ENCODE measurements at places on chromosomes 6 and 20.

- DNase-seq: no peak
Measured at GRCh38 chr6:87903323-87903722, 144.3 kb upstream of the SPACA1 start.

GRCh38 chr6:160261991-160262680, 3.5 kb upstream of the SLC22A2 start:
- no peak for DNase-seq

DNA sequence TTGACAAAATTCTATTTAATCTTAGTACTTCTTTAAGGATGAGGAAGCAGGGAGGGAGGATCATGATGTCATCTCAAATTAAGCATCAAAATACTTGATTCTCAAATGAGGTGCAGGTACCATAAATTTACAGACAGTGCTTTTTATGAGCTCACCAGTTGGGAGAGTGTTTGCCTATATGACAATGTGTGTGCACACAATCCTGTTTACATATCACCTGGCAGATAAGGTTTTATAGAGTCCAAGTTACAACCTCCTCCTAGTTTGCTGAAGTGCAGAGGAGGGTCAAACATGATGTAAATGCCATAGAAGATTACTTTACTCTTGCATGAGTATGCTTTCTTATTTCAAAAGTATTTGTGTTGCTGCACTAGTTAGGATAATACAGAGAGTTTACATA, 6.4 kb downstream of the ATXN1 start:
- DNase-seq: no peak

DNA sequence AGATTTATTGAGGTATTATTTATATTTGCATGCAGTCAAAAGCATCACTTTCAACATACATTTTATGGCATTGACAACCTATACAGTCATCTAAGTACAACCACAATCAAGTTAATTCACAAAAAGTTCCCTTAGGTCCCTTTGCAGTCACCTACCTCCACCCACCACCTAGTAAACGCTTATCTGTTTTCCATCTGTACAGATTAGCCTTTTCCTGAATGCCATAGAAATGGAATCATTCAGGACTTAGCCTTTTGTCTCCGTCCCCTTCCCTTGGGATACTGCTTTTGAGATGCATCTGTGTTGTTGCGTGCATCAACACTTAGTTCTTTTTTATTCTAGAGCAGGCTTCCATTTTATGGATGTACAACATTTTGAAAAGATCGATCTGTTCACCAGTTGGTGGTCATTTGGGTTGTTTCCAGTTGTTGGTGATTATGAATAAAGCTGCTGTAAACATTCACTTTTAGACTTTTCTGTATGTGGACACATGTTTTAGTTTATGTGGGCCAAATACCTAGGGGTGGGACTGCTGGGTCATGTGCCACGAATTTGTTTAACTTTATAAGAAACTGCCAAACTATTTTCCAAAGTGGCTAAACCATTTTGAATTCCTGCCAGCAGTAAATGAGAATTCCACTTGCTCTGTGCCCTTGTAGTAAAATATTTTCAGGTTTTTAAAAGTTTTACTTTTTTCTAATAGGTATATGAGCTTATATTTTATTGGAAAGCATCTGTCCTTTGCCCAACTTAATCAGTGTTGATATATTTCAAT, 17.6 kb upstream of the IFNGR1 start:
- DNase-seq: no peak

GRCh38 chr6:4714961-4715501, 61.2 kb upstream of the CDYL start:
- no peak for DNase-seq

GRCh38 chr20:23034721-23035671, at the start of gene SSTR4:
Gene SSTR4, plus strand, starts transcription at chr20:23035312. Its CDS starts 172 bp downstream, at chr20:23035484.
- no peak for DNase-seq

DNA sequence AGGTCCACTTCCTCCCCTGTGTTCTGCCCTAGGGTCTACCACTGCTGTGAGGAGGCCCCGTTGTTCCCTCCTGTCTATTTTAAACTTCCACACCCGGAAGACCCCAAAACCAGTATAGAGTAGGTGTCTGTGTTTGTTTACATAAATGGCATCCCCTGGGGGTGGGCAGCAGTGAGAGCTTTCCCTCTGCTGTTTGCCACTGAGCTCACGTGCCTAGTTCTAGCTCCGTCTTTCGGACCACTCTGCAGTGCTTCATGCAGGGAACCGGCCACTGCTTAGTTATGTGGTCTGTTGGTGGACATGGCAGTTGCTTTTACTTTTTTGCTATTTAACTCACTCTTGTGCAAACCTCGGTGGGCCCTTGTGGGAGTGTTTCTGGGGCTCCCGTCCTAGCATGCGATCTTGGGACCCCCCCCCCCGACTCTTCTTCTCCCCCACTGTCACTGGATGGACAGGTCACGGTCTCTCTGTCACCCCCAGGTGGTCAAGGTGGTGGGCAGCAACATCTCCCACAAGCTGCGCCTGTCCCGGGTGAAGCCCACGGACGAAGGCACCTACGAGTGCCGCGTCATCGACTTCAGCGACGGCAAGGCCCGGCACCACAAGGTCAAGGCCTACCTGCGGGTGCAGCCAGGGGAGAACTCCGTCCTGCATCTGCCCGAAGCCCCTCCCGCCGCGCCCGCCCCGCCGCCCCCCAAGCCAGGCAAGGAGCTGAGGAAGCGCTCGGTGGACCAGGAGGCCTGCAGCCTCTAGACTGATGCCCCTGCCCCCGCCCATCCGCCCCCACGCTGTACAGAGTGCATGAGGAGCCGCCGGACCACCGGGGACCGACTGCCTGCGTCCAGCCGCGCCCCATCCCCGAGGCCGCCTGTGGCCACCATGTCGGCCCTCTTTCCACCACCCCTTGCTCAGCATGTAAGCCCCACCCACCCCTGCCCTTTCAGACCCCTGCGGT, 40.9 kb downstream of the VSTM2L start:
- no peak for DNase-seq

DNA sequence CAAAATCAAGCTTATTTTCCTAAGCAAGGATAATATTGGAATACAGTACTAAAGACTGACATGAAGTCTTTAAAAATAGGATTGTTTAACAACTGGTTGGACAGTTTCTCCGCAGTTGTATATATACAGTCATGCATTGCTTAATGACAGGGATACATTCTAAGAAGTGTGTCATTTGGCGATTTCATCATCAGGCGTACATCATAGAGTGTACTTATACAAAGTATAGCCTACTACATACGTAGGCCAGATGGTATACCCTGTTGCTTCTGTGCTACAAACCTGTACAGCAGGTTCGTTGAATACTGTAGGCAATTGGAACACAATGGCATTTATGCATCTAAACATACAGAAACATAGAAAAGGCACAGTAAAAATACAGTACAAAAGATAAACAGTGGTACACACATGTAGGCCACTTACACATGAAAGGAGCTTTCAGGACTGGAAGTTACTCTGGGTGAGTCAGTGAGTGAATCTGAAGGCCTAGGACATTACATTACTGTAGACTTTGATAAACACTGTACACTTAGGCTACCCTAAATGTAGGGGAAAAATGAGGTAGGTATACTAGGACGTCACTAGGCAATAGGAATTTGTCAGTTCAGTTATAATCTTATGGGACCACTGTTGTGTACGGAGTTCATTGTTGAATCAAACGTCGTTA, 20.1 kb downstream of the HECA start:
- DNase-seq: no peak

GRCh38 chr20:48302844-48303542, 517.7 kb upstream of the SULF2 start:
- no peak for DNase-seq

DNA sequence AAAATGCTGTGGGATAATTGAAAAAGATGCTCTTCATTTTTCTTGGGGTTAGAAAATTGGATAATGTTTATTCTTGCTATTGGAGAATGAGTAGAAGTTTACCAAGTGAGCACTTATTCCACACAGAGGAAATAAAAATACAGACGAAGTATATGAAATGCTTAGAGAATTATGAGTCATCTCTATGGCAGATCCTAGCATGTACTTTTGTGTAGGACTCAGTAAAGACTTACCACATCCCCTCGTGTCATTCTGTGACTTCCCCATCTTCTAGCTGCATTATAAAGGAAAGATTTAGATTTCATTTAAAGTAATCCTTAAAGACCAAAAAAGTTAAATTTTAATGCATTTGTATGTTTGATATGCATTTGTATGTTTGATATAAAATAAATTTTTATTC, 685.6 kb downstream of the TBC1D32 start:
- no peak for DNase-seq

GRCh38 chr6:27478141-27478705, 5.3 kb upstream of the ZNF184 start:
- no peak for DNase-seq

DNA sequence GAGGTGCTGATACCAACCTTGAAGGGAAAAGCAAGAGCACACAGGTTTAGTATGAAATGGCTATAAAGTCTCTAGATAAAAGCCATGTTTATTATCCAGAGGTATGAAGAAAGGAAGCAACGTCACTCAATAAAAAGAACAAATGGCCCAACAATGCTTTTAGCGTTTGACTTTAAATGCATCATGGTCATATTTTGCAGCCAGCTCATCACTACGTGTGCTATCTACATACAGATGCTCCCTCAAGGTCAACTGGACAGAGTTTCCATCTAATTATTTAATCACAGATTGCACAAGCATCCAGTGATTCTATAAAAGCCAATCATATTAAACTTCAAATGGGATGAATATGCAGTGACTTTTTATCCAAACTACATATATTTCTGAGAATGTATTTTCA, 127.6 kb upstream of the SYNDIG1 start:
- DNase-seq: no peak

GRCh38 chr20:45008521-45009049, 42.3 kb downstream of the STK4 start:
- no peak for DNase-seq

GRCh38 chr6:51529240-51529639, 558.2 kb downstream of the PKHD1 start:
- no peak for DNase-seq

Measured in activated CD8-positive, alpha-beta memory T cell treated with anti-CD3 and anti-CD28 coated beads for 4 hours (primary cell).